ENCODE measurements at places on chromosomes 5 and 9.

- no peak for DNase-seq
Measured at GRCh38 chr5:52757527-52757926, 30.2 kb upstream of the ITGA1 start.

DNA sequence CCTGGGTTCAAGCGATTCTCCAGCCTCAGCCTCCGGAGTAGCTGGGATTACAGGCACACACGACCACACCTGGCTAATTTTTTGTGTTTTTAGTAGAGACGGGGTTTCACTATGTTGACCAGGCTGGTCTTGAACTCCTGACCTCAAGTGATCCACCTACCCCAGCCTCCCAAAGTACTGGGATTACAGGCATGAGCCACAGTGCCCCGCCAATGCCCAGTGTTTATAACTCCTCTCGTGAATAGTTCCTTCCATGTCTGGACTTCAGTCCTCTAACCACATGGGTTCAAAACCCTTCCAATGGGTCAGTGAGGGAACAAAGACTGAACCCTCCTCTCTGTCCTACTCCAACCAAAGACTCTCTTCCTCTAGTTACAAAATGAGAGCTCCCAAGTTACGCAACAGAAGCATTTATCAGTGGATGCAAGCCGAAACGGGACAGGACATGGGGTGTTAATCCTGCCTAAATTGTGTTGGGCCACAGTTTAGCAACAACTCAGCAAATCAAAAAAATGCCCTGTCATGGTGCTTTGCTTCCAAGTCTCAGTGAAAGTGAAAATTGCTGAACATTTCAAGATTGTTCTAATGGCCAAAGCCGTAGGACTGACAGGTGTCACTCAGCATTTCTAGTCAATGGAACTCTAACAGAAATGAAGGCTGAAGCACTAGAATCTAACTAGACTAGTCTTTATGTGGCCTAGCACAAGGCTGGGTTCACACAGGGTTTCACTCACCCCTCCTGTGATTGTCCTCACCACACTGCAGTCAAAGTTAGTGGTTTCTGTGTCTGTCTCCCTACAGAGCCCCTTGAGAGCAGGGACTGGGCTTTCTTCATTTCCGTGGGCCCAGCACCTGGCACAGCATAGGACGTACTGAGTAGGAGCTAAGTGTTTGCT lies 3.2 kb upstream of the TMEM245 start:
- no peak for DNase-seq

DNA sequence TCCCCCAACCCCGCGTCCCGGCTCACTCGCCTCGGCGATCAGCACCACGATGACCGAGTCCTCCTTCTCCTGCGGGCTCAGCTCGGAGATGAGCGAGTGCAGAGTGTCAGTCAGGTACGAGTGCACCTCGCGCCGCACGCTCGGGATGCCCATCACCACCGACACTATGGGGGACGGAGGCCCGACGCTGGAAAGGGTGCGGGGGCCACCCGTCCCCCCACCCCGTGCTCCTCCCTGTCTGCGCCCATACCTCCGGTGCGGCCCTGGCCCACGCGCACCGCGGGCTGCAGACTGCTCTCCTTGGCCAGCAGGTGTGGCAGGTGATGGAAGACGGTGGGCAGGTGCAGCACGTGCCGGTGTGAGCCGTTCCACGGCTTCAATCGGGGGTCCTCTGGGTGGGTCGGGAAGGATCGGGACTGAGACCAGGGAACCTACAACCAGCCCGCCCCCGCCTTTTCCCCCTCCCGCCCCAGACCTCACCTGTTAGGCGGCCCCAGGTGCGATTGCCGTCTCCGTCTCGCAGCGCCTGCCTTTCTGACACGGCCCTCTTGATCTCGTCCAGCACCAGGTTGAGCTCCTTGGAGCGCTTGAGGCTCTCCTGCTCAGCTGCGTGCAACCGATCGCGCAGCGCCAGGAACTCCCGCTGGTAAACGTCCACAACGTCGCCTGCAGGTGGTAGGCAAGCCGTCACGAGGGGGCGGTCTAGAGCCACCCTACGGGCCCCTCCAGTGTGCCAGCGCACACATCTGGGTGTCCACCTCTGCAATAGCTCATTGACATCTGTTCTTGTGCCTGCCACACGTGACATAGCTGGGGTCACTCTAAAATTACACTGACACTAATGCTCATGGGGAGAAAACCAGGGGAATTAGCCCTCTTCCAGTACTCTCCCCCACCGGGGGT lies 5.1 kb downstream of the MGAT4B start:
- peak; percentile 85 for DNase-seq

GRCh38 chr5:143016777-143017516 lies 246.8 kb downstream of the ARHGAP26 start:
- DNase-seq: peak; percentile 46

DNA sequence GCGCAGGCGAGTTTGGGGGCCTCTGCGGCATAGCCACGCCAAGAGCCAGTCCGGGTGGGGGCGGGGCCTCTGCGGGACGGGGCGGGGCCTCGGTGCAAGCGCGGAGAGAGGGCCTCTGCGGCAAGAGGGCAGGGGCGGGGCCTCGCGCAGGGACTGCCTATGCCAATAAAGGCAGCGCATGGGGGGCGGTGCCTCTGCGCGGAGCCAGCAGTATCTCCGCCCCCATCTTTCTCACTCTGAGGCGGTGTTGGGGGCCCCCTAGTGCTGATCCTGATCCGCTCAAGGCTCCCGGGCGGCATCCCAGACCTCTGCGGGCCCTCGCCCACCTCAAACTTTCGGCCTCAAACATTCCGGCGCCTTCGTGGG lies 9.2 kb upstream of the GPRIN1 start:
- peak; percentile 74 for DNase-seq

DNA sequence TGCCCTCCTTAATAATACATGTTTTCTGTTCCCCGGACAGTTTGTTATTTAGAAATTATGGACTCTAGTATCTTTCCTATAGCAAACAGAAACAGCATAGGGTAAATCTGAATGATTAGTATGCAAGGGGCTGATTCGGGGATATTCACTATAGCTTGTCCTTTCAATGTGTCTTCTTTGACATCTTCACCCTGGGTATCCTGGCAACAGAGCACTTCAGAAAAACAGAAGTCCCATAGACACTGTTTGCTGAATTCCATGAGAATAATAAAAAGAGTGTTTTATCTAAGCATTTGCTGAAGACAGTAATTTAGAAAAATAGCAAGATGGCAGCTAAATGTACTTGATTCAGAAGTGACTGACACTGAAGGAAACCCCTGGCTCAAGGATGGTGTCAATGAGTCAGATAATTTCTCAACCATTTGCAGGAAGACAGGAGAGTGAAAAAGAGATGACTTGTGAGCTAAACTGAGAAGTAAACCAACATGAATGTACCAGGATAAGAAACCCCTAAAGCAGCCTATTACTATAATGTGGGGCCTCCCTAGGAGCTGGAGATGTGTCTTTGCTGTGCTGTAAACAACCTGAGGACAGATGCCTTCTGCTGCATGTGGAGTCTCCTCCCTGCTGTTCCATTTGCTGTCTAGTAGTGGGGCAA lies 246.2 kb downstream of the MAN2A1 start:
- DNase-seq: no peak

DNA sequence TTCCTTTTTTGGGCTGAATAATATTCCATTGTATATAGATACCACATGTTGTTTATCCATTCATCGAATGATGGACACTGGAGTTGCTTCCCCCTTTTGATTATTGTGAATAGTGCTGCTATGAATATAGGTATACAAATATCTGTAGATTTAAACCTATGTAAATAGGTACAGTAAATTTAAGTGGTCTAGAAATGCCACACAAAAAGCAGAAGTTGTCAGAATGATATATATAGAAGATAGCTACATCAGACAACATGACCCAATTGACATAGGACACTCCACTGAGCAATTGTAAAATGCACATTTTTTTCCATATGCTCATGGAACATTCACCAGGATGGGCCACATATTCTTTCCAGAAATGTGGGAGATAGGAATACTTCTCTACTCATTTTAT lies 77.6 kb downstream of the SMIM15 start:
- DNase-seq: no peak

DNA sequence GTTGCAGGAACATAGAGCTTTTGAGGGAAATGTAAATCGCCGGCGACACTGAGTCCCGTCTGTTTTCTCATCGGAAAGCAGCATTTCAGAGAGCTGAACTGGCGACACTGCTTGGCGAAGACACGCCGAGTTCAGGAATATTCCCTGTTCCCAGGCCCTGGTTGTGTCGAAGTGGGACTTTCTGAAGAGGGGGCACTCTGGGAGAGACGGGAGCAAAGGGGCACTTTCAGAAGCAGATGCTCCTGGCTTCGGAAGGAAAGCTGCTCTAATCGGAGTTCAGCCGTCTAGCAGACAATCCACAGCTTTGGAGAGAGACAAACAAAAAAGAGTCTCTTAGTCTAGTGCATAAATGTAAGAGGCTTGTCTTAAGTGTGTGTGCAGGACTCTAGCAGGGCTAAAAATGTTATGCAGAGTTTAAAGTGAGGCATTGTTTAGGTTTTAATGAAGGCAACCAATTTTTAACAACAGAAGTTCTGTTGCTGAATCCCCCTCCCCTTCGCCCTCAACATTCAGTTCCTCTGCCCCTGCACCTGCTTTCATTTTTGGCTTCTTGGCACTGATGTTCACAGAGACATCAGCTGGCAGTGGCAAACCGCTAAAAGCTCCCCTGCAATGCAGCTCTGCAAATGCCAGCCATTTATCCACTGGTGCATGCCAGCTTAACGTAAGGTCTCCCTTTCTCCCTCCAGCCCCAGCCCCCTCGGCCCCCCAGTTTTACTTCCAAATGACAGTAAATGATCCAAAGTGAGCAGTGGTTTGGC lies 289.5 kb upstream of the MPDZ start:
- DNase-seq: no peak

DNA sequence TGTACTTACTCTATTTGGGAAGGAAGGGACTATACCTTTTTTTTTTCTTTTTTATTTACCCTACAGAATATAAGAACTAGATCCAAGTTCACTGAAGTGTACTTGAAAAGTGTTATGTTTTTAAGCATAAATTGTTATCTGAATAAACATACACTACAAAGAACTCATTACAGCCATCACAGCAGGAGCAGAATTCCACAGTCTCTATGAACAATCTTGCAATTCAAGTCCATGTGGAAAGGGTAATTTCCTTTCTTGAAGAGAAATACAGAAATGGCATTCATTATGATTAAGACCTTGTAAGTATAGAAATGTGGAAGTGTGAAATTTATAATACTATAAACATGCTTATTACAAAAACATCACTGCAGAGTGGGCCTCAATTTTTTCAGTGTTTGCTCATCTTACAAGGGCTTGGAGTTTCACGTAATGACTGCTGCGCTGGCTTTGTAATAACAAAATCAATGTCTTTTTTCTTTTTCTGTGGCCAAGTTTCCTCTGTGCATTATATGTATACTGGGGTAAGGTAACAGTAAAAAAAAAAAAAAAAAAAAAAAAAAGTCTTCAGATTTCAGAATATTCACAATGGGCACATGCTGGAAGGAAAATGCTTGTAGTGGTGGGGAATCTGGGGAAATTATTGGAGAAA lies 77.0 kb upstream of the GNA14 start:
- DNase-seq: no peak

DNA sequence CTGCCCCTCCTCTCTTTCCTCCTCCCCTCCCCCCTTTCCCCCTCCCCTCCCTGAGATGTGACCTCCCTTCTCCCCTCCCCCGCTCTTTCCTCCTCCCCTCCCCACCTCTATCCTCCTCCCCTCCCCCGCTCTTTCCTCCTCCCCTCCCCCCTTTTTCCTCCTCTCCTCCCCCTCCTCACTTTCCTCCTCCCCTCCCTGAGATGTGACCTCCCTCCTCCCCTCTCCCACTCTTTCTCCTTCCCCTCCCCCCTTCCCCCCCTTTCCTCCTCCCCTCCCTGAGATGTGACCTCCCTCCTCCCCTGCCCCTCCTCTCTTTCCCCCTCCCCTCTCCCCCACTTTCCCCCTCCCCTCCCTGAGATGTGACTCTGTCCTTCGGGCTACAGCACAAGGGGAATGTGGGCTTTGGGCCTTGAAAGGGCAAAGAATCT lies 169.8 kb downstream of the COL23A1 start:
- DNase-seq: no peak

GRCh38 chr9:35071814-35072460 lies 488 bp downstream of the VCP start:
- peak; percentile 89 for DNase-seq

DNA sequence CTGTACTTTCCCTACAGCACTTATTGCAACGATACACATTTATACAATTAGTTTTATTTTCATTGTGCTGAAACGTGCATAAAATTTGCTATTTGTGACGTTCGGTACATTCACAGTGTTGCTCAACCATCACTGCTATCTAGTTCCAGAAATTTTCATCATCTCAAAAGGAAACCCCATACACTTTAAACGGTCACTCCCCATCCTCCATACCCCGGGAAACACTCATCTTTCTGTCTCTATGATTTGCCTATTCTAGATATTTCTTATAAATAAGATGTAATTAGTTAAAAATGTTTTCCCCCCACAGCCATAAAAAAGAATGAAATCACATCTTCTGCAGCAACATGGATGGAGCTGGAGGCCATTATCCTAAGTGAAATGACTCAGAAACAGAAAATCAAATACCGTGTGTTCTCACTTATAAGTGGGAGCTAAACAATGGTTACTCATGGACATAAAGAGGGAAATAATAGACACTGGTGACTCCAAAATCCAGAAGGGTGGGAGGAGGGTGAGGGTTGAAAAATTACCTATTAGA lies 40.2 kb upstream of the TEX48 start:
- DNase-seq: no peak

DNA sequence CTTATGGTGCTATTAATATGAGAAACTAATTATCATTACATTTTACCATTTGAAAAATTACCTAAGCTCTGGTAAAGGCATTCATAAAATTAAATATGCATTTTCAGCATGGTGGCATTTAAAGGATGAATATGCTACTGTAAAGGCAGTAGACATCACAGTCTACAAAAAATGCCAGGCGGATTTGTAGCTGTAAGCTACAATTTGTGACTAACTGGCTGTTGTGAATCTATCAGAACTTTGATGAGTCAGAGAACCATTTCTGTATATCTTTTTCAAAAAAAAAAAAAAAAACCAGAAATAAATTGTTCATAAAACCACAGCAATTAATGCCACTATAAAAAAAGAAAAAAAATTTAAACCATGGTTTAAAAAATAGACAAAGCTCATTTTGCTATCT lies 186.3 kb downstream of the NFIB start:
- no peak for DNase-seq

- no peak for DNase-seq
Measured at GRCh38 chr9:101476576-101477208, 41.1 kb upstream of the ALDOB start.

- no peak for DNase-seq
Measured at GRCh38 chr9:9016597-9016996, 1217.0 kb upstream of the DMAC1 start.

DNA sequence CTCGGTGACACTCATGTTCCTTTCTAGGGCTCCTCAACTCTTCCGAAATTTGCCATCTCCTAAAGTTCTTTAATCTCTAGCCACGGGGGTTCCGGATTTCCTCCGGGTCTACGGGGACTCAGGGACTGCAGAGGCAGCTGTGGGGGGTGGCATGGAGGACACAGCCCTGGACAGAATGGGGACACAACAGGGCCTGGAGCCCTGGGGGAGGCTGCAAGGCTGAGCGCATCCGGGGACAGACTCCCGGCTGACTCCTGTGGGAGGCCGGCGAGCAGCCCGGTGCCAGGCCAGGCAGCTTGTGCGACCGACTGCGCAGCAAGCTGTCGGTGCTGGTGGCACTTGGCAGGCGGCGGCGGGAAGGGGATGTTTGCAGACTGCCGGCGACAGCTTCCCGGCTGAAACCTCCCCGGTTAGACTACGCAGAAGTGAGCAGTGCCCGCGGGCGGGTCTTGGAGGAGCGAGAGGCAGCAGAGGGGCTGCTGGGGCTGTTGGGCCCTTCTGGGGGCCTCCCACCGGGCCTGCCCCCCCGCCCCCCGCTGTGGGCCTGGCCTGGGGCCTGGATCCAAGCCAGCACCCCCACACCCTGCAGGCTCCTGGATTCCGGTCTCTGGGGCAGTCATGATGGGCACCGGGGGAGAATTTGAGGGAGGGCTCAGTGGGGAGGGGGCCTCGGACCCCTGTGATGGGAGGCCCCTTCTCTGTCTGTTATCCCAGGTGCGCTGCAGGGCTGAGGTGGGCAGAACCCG lies 28.7 kb upstream of the UBAC1 start:
- peak; percentile 40 for DNase-seq
